ENCODE measurements at places on chromosomes 1 and 21.

GRCh38 chr1:32960819-32961355 lies 3.7 kb downstream of the RNF19B start:
- peaks cover 43% of the 10 kb centered on the region for H3K4me1 ChIP-seq
- no peak overlapping the region for H3K4me3 ChIP-seq
- H3K27ac ChIP-seq, result no peak overlapping the region
- DNase-seq, result no peak

DNA sequence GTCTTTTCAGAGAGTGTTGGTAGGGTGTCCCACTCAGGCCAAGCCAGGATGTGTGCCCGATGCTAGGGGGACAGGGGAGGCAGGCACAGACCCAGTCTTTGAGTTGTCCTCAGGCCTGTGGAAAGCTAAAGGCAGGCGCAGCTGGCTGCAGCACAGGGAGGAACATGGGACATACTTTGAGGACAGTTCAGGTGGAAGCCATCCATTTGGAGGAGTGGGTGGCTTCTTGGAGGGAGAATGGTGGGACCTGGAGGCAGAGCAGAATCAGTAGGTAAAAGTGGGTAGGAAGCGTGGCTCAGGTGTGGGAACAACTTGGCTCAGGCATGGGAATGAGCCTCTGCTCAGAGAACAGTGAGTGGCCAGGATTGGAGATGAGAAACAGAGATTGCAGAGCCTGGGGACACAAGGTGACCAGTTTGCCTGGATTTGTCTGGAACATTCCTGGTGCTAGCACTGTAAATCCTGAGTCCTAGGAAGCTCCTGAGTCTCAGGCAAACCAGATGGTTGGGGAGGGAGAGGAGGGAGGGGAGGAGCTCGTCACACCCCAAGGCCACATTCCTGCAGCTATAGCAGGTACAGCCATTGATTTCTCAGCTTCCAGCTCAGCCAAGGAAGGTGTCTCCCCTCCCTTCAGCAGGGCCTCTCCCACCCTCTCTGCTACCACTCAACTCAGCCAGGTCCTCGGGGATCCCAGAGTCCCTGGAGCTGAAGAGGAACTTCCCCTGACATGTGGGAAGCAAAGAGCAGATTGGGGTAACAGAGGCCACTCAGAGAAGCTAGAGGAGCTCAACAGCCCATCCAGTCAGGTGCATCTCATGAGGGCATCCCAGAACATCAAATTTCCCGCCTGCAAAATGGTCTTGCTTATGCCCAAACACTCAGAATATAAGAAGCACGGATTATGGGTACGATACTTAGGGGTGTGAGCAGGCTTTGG lies 65.2 kb upstream of the TINAGL1 start:
- no peak overlapping the region for H3K27ac ChIP-seq
- no peak for DNase-seq
- no peaks in the 10 kb centered on the region for H3K36me3 ChIP-seq

DNA sequence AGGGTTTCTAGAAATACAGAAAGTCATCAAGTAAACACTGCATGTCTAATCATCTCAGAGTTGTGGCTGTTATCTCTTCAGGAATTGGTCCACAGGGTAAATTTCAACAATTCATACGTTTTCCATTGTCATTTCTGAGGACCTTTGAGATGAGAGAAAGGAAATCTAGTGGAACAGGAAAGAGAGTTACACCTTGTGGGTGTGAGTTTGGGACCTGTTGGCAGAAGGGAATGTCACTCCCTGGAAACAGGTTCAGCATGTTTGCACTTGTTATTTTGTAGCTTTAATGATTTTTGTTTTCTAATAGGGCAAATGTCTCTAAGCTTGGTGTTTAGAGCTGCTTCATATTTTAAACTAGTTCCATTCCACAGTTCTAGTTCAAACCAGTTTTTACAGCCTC lies 5.6 kb downstream of the TMEM167B start:
- H3K27ac ChIP-seq, result peak overlapping the region; percentile 22
- no peak overlapping the region for H3K4me3 ChIP-seq
- peaks cover 21% of the 10 kb centered on the region for H3K36me3 ChIP-seq
- peaks cover 72% of the 10 kb centered on the region for H3K4me1 ChIP-seq
- no peaks in the 10 kb centered on the region for H3K27me3 ChIP-seq
- no peak for DNase-seq

DNA sequence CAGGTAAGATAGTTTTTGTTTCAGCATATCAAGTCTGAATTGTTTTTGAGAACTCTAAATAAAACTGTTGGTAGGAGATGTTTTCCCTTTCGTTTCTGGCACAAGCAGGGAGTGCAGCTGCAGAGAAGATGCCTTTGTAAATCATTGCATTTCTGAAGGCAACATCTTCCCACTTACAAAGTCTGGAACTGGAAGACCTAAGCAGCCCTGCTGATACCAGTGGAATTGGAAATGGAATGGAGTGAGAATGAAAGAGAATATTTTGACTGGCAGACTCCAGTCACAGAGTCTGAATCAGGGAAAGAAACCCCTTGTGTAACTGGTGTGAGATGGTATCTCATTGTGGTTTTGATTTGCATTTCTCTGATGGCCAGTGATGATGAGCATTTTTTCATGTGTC lies 815.6 kb downstream of the LTN1 start:
- H3K36me3 ChIP-seq, result no peaks in the 10 kb centered on the region
- no peak overlapping the region for H3K4me3 ChIP-seq
- no peaks in the 10 kb centered on the region for H3K4me1 ChIP-seq
- no peak overlapping the region for H3K27ac ChIP-seq
- no peaks in the 10 kb centered on the region for H3K27me3 ChIP-seq
- no peak for DNase-seq

DNA sequence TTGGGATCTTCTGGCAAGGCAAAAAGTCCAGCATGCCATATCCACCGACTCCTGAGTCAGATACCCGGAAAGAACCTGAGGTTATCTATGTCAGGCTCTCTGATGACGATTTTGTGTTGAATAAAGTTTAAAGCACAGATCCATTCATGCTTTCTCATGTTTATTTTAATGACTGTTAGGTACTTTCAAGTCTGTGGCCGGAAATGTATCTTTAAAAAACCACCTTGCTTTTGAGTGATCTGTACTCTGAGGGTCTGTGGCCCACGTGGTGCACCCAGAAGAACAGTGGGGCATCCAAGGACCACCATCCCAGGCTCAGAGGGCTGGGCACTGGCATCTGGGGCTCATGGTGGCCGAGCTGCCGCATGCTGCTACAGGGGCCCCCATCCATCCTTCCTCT lies 30.1 kb upstream of the VASH2 start:
- no peak for DNase-seq
- no peak overlapping the region for H3K27ac ChIP-seq
- peaks cover 8% of the 10 kb centered on the region for H3K4me1 ChIP-seq
- H3K36me3 ChIP-seq, result no peaks in the 10 kb centered on the region
